ENCODE measurements at places on chromosomes 7 and 10.

GRCh38 chr10:62582101-62582705 lies 208.0 kb downstream of the ZNF365 start:
- DNase-seq: no peak

DNA sequence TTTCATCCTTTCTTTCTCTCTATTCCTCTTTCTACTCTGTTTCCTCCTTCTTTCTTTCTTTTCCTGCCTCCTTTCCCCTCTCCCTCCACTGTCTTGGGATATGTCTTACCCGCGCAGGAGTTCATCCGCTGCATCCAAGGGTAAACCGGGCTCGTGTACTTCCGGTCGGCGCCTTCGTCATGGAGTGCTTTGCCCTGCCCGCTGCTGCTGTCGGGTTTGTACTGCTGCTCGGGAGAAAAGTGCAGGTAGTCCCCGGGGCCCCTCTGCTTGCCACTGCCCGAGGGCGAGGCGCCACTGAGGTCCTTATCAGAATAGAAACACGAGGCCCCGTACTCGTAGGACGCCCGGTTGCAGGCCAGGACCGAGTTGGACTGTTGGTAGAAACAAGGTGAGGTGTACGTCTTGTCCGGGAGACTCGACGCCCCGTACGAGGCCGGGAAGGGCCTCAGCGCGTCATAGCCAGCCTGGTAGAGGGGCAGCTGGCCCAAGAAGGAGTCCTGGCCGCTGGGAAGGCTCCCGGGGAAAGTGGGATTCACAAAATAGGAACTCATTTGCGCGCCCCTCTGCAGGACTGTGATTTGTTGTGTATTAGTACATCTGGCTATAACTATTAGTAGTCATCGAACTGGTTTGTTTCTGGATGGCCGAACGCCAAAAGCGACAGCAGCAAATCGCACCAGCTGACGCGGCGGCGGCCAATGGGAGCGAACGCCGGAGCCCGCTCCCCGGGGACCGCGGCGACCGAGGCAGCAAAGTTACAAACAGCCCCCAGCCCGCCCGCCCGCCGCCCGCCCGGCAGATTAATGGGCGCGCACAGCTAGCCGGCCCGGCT lies at the start of gene HOXA6:
HOXA6 (minus strand) TSS at position 576 of the 832 bp plus-strand sequence; CDS start at position 551, 25 bp downstream.
- DNase-seq: no peak

DNA sequence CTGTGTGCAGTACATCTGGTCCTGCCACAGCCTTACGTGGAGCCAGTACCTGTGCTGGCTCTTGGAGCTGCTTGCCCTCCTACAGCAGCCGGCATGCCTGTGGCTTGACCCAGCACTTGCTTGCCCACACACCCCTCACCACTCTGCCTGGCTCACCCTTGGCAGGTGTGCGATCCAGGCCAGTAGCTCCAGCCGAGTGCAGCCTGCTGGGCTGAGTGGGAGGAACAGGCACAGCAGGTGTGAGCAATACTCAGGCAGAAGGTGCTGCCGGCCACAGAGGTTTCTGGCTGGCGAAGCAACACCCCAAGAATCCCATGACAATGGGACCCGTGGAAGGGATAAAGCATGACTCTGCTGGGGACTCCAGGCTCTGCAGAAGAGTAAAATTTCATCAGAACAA lies 173.5 kb upstream of the ADCY1 start:
- DNase-seq: no peak

GRCh38 chr7:127239814-127240213 lies 12.9 kb downstream of the GRM8 start:
- DNase-seq: no peak

DNA sequence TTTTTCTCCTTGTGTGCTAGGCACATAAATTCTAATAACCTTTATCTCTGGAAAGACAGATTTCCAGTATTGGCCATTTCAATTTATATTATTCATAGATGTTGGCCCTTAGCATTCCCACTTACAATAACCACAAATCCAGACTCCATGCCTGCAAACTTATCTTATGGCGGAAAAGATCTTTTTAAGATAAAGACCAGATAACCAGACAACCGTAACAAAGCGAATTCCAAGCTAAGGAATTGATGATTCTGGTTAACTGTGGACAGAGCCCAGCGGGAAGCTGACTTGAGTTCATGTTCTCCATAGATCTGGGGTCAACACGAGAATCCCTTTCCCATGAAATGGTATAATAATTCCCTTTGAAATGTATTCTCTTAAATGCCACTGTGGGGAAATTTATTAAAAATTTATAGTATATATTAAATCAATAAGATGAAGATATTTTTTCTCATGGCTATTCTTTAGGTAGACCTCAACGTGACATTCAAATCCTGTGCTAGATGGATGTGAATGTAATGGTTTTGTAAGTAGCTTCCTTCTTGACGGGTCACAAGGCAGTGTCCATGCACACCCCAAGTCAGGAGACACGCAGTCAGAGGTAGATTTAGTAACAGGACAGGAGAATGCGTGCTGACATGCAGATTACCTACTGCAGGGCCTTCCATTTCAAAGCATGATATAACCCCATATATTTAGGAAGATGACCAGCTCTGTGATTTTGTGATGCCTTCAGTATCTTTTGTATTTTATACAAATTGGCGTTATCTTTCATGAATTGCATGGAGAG lies 37.7 kb upstream of the KLF6 start:
- no peak for DNase-seq

- DNase-seq: no peak
These were observed 20.3 kb downstream of the BMS1 start for GRCh38 chr10:42802876-42803275.

DNA sequence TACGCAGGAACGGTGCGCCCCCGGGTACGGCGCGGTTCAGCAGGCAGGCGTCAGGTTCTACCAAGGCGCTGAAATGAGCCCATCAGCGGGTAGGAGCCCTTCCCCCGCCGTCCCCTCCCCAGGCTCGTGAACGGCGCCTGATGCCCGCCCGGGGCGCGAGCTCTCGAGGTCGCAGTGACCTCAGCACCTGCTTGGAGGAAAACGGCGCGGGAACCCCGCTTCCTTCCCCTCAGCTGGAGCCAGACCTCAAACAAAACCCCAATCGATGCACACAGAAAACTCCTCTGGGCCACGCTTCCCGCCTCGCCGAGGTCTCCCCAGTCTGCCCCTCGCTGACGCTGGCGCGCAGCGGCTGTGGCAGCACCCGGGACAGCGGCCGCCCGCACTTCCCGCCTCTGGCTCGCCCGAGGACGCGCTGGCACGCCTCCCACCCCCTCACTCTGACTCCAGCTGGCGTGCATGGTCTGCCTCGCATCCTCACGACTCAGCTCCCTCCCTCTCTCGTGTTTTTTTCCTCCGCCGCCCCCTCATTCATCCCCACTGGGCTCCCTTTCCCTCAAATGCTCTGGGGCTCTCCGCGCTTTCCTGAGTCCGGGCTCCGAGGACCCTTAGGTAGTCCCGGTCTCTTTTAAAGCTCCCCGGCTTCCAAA lies 514 bp upstream of the GAD2 start:
- peak; percentile 44 for DNase-seq

All from activated naive CD4-positive, alpha-beta T cell treated with anti-CD3 and anti-CD28 coated beads, Interleukin-2, amount 10 ng/mL, durations not matched to agents 7 days and 5 days (primary cell).